Head of caudate nucleus (tissue), 42 donors: ENCODE measurements at places on chromosomes 3 and 15.

- DNase-seq = no peak
Observed at GRCh38 chr15:71337197-71337845, 222.1 kb downstream of the THSD4 start.

- no peak for DNase-seq
Observed at GRCh38 chr3:37163262-37164015, 10.9 kb downstream of the LRRFIP2 start.

DNA sequence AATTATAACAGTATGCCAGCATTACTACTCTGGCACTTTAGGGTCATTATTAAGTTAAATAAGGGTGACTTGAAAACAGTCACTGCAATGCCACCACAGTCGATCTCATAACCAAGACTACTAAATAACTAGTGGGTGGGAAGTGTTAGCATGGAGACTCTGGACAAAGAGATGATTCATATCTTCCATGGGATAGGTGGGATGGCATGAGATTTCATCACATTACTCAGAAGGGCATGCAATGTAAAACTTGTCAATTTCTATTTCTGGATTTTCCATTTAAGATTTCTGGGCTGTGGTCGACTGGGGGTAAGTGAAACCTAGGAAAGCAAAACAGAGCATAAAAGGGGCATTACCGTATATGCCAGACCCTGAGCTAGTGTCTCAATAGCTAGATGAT, 538.9 kb upstream of the GRM7 start:
- DNase-seq = no peak

GRCh38 chr3:46524008-46524407, 26.2 kb downstream of the RTP3 start:
- no peak for DNase-seq

DNA sequence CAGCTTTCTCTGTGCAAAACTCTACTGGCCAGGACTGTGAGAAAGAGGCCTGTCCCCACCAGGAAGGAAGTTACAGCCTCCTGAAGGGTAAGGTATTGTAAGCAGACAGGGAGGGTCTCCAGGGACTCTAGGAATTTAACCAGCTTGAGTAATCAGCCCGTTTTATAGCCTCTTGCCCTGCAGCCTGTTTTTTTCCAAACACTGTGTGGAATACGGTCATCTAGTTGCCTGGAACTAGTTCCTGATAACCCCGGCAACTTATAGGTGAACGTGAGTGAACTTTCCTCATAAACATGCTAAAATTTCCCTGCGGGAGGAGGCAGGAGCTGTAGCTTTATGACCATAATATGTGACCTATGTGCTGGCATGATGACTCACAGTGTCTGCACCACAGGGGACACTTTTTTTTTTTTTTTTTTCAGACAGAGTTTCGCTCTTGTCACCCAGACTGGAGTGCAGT, 60.1 kb upstream of the DAZL start:
- DNase-seq = no peak

GRCh38 chr3:38127611-38128302, 9.2 kb downstream of the ACAA1 start:
- no peak for DNase-seq

DNA sequence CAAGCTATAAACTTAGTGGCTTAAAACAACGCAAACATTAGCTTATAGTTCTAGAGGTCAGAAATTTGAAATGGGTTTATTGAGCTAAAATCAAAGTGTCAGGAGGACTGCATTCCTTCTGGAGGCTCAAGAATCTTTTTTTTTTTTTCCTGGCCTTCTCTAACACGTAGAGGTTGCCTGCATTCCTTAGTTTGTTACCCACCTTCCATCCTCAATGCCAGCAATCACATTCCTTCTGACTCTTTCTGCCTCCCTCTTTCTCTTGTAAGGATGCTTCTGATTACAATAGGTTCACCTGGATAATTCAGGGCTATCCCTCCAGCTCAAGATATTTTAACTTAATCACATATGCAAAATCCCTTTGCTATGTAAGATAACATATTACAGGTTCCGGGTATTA, 24.8 kb downstream of the REC114 start:
- no peak for DNase-seq

DNA sequence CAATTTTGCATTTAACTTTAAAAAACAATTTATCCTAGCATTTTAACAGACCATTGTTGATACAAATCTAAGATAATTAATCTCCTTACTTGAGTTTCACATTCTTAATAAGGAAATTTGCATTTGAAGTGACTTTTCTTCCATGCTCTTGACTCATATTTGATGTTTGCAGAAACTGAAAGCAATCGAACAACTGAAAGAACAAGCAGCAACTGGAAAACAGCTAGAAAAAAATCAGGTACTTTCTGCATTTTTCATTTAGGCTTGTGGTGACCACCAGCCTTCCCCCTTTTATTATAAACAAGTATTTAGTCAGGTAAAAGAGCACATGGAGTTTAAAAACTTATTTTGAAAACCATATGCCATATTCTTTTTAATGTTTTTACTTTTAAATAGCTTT, 20.1 kb upstream of the SELENOT start:
- no peak for DNase-seq

- no peak for DNase-seq
Observed at GRCh38 chr3:79415356-79415755, 352.4 kb downstream of the ROBO1 start.

DNA sequence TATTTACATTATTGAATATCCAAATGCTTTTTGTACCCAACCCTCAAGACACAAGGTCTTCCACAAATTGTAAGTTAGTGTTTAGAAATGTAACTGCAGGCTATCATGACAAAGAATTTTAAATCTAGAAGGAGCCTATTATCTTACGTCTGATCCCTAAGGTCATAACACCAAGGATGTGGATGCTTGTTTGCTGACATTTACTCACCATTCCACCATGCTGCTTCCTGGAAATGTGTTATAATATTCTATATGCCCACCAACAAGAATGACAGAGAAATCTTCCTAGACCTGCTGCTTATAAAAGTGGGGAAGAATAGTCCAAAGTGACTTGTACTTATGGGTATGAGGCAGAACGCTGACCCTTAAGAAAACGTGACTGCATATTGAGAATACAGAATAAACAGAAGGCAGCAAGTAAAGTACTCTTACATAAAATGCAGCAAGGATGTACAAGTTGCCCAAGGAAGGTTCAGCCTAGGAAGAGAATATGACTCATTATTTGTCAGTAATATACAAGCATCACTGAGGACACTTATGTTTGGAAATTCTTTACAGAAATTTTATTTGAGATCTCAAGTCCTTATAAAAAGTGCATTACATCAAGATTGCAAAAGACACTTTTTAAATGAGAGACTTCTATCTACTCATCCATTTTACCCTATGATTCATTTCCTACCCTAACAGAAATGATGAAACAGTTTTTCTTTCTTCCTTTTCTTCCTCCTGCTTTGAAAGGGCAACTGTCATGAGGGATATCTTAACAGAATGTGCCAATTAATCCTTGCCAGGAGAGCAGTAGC, 59.6 kb downstream of the ESYT3 start:
- no peak for DNase-seq

DNA sequence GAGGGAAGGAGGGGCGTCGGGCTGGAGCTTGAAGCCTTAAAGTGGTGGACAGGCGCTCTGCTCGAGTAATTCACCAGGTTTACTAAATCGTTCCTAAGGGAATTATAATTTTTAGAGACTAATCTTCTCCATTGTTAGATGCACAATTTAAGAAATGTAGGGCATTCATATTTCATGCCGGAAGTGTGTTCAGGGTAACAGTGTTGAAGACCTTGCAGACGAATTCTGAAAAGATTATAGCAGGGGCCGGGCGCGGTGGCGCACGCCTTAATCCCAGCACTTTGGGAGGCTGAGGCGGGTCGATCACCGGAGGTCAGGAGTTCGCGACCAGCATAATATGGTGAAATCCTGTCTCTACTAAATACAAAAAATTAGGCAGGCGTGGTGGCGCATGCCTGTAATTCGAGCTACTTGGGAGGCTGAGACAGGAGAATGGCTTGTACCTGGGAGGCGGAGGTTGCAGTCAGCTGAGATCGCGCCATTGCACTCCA, 365 bp upstream of the GTF2A2 start:
- DNase-seq = no peak

- no peak for DNase-seq
Observed at GRCh38 chr15:83436513-83437158, 10.5 kb upstream of the SH3GL3 start.
